Tongue (tissue), 3 donors: ENCODE measurements at places on chromosomes 4 and X. TPM values are rescaled to one million over a fixed set of nuclear protein-coding genes. Genes with fewer than 3 reads are reported as not detected.

ADH4 gene
- not detected for total RNA-seq

CCDC160 gene
- total RNA-seq: 3.0 TPM

XAGE1B gene
- not detected for total RNA-seq

- DNase-seq: no peak
Measured at GRCh38 chr4:48669086-48669485, 111.0 kb downstream of the FRYL start.

- DNase-seq: peak; percentile 84
Measured at GRCh38 chrX:39470588-39471407, 627.0 kb downstream of the BCOR start.

MGAT4D gene
- not detected for total RNA-seq

- DNase-seq: no peak
Measured at GRCh38 chr4:25505637-25505991, 128.6 kb downstream of the ANAPC4 start.

- no peak for DNase-seq
Measured at GRCh38 chrX:45598861-45599260, 398.2 kb upstream of the DIPK2B start.

GRCh38 chrX:8462488-8462887 lies 2.1 kb upstream of the VCX3B start:
- no peak for DNase-seq

ZBTB49 gene
- total RNA-seq: 9.7 TPM

ZCCHC12 gene
- total RNA-seq: 0.51 TPM

- peak; percentile 53 for DNase-seq
Measured at GRCh38 chr4:79290376-79290775, 35.5 kb downstream of the NAA11 start.

DNA sequence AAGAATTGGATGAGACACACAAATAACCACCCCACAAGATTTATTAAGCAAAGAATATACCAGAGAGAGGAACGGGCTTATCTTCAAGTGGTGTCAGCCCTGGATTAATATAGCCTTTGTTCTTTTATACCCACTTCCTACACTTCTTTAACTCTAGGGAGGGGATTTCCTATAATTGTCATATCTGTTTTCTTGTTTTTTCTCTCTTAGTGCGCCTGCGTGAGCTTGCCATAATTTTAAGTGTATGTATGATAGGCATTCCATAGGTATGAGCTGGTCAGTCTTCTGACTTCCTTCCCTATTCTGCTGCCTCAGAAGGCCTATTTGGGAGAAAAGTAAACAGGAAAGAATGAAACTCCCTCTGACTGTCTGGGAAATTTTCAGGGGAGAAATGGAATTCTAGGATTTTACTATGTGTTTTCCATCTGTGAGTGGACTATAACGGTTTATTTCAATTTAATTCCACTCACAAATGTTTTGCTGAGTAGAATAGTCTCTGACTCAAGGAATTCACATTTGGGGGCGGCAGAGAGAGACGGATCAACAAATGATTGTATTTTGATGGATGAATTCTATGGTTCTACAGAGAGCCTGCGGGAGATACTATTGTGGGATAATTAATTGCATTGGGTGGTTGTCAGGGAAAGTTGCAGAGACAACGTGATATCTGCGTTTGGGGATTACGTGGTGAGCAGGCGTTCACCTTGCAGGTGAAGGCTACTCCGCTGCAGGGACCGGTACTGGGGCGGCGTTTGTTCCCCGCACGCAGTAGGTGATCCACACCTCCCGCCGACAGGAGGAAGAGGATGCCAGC lies 626 bp upstream of the CEP135 start:
- peak; percentile 40 for DNase-seq

NLGN3 gene
- total RNA-seq: 3.7 TPM

GRCh38 chrX:55161581-55161980 lies 58.6 kb upstream of the PAGE5 start:
- DNase-seq: peak; percentile 24

DNA sequence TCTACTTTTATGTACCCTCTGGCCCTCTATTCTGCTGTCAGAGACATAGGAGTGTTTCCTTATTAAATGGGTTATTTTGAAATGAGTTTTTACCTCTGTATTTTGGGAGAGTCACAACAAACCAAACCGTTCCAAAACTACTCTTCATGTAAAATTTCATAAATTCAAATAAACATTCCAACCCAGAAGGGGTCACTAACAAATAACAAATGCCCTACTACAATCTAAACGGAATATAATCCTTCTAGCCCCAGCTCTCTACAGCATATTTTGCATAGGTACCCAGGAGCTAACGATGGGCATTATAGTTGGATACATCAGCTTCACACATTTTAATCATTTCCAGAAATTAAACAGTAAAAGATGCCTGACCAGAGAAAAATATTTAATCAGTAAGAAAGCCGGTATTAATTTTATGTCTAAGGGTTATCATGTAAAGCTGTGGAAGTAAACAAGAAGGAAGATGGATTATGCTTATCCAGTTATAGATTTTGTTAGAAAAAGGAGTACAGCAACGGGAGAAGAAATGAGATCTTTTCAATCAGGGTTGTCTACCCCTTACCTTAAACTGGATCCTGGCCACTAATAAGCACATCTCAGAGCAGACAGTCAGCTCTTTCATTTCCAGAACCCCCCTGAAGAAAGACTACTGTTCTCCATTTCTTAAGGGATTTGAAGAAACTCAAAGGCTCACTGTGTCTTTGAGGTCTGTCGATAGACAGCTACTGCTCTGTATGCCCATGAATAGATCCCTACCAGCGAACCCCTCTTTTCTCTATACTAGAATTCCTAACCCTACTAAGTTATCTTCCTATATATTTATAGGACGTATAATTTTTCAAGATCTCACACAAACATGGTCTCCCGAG lies 1.2 kb downstream of the UGDH start:
- DNase-seq: no peak

DNA sequence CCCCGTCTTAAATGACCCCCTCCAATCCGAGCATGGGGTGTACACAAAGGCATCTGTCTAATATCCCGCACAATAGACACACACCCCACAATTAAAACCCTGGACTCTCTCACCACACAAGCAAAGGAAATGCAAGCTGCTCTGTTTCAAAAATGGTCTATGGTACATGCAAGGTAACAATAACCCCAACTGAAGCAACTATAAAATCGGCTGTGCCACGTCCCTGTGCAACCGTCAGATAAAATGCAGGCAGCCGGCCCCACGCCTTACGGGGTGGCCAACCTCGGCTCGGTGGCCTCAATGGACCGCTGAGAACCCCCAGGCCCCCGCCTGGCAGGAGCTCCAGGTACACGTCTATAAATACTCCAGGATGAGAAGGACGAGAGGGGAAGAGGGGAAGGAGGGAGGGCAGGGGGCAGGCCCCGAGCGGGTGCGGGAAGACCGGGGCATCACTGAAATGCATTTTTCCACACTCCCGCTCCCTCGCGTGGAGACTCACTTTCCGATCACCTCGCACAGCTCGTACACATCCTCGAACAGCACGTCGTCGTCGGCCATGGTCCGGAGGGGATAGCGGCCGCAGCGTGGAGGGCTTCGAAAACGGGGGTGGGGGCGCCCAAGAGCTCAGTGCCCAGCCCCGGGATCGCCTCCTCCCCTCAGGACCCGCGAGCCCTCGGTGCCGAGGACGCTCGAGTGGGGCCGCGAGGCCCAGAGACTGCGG lies 763 bp downstream of the CASK start:
- DNase-seq: peak; percentile 52

SORCS2 gene
- 13.4 TPM for total RNA-seq

GRCh38 chrX:112818114-112819007 lies 22.3 kb downstream of the AMOT start:
- no peak for DNase-seq

DNA sequence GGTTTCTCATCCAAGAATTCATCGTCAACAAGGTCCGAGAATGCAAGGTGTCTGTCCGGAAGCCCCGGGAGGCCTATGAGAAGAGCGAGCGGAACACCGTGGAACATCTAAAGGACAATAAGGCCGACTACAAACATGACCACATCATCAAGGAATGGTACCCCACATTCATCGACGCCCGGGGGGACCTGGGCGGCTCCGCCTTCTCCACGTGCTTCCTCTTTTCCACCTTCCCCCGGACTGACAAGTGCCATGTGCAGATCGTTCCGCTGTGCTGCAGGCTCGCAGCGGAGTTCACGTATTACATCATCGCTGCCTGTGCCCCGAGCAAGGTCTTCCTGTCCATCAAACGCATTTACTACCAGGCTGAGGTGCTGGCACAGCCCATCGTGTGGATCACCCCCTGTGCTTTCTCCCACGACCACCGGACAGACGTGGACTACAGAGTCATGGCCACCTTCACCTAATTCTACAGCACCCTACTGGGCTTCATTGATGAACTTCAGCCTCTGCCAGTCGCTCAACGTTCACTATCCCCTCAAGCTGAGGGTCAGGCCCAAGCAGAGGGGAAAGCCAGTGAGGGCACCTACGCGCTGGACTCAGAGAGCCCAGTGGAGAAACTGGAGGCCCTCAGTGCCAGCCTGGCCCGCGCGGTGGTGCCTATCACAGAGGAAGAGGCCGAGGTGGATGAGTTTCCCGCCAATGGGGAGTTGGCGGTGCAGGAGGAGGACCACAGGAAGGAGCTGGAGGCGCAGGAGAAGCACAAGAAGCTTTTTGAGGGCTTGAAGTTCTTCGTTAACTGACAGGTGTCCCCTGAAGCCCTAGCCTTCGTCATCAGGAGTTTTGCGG lies 125.9 kb upstream of the PABPC4L start:
- DNase-seq: no peak

- DNase-seq: no peak
Measured at GRCh38 chr4:128168701-128169100, 107.6 kb downstream of the LARP1B start.

LARP7 gene
- 45.4 TPM for total RNA-seq

DNA sequence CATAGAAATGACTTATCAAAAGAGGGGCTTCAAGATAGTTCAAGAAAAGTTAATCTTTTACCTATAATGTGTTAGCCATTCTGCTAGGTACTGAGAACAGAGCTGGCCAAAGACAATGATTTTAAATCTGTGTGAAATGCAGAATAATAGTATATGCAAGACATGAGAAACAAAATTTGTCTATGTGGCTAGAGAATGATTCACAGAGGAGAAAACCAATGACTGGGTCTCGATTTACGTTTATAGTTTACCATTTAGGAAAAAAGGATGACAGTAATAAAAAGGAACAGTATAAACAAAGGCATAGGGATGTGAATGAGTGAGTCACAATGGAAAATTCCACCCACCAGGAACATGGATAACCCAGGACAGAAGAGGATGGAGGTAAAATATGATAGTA lies 31.9 kb downstream of the NPFFR2 start:
- no peak for DNase-seq

DGKK gene
- total RNA-seq: 0.10 TPM

RHOXF1 gene
- not detected for total RNA-seq

- DNase-seq: no peak
Measured at GRCh38 chr4:150070464-150071170, 7.6 kb upstream of the DCLK2 start.

TRIML2 gene
- not detected for total RNA-seq

DNA sequence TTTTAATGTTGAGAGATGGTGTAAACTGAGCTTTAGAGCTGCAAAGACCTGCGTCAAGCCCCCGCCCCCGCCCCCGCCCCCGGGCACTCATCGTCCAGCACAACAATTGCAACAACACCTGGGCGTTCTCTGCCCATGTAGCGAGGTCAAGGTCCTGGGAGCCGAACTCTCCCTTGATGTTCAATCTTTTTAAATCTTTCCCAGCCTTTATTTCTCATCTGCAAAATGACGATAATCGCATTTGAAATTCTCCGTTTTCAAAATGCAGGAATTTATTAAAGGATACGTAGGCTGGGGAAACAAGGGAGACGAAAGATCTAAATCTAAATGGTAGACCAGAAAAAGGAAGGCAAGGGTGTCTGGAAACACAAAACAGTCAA lies 648 bp upstream of the MSMO1 start:
- no peak for DNase-seq

- DNase-seq: no peak
Measured at GRCh38 chr4:54840992-54841768, 183.4 kb downstream of the KIT start.

XAGE3 gene
- total RNA-seq: not detected

PCSK1N gene
- total RNA-seq: 2.5 TPM

DNA sequence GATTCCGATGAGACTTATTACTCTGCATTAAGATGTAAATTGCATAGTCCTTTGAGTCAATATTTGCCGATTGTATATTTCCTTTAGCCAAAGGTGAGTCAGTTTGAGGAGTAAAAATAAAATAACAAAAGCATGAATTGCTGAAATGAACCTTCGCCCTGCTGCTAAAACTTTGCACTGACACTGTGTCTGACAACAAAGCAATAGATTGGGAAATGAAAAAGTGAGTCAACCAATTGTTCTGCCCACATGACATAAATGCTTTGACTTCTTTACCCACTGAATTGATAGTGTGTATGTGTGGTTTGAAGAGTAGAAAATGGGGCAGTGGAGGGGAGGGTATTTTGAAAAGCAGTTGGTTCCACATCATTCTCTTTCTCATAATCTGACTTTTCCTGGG lies 88.4 kb upstream of the AFF2 start:
- no peak for DNase-seq

EVC2 gene
- total RNA-seq: 9.7 TPM

DNA sequence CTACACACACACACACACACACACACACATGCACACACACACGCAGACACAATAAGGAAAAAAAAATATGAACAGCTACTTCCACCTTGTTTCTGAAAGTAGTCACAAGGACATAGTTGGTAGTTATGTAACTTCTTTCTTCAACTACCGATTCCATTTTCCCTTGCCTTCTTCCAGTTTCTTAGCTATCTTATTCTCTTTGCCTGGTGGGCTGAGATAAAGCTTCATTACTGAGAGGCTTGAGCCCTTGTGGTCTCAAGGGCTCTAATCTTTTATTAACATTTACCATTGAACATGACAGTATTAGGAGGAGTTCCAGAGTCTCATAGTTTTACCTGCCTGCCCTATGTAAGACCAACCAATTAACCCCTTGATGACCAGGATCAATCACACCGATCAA lies 8.9 kb upstream of the SMIM10 start:
- no peak for DNase-seq

DNA sequence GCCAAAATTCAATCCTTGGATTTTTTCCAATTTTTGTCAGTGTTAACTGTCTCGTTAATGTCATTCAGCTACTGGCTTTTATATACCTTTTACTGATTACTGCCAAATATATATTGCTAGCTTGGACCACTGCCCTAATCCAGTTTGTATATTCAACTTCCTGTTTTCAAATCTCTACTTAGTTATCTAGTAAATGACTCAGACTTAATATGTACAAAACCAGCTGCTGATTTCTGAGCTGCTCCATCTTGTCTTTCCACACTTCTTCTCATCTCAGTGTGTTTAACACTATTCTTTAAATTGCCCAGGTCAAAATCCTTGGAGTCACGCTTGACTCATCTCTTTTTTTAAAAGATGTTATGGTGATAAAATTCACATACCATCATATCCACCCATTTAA lies 1196.7 kb downstream of the RAPGEF2 start:
- DNase-seq: no peak

GALNTL6 gene
- total RNA-seq: 0.62 TPM

CDKN2AIP gene
- 23.7 TPM for total RNA-seq

GRCh38 chrX:11272290-11272689 lies 20.9 kb upstream of the AMELX start:
- DNase-seq: no peak

DNA sequence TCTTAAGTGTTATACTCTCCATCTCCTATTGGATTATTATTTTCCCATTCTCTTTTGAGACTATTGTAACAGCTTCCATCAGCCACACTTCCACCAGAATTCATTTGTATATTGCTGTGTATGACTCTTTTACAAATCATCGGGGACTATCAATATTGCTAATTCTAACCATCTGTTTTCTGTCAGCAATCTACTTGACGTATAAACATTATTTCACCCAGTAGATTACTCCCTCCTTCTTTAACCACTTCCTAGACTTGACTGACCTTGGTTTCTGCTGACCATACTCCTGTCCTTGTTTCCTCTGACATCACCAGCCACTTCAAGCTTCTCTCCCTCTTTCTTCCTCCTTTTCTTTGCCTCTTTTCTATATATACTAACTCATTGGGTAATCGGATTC lies 402.9 kb downstream of the PCDH18 start:
- DNase-seq: no peak
